ENCODE measurements at places on chromosomes 1 and 21.

GRCh38 chr1:29395736-29396437, 159.6 kb downstream of the PTPRU start:
- DNase-seq = no peak

- no peak for DNase-seq
Observed at GRCh38 chr1:202038688-202039346, 28.4 kb downstream of the ELF3 start.

DNA sequence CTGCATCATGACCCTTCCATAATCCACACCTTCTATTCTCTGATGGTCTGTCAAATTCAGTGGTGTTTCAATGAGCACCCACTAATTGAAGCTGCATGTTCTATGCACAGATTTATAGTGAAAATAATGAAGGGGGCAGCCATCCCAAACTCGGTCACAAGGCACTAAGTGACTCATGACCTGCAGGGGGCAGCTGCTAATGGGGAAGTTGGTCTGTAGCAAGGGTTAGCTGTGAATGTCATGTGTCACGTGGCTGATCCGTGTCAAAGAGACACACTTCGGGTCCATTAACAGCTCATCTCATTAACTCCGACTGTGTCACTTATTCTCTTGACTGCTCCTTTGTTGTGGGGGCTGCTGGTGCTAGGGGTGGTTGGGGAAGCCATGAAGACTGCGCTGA, 306.6 kb downstream of the PCP4 start:
- peak; percentile 59 for DNase-seq

DNA sequence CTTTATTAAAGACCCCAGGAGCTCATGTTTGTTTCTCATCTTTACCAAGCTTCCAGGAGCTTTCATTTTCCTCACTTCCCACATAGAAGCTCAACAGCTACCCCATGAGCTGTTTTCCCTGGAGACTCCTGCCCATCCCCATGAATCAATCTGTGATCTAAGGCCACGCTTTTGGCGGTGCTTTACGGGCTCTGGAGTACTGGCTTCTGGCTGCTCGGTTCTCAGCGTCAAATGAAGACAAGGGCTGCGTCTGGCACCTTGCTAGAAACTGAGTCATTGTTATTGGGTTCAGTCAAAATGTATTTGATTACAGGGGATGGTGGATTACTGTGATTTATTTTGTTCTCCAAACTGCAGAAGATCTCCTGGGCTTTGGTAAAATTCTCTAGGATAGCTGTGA, 39.9 kb downstream of the ACP6 start:
- no peak for DNase-seq

DNA sequence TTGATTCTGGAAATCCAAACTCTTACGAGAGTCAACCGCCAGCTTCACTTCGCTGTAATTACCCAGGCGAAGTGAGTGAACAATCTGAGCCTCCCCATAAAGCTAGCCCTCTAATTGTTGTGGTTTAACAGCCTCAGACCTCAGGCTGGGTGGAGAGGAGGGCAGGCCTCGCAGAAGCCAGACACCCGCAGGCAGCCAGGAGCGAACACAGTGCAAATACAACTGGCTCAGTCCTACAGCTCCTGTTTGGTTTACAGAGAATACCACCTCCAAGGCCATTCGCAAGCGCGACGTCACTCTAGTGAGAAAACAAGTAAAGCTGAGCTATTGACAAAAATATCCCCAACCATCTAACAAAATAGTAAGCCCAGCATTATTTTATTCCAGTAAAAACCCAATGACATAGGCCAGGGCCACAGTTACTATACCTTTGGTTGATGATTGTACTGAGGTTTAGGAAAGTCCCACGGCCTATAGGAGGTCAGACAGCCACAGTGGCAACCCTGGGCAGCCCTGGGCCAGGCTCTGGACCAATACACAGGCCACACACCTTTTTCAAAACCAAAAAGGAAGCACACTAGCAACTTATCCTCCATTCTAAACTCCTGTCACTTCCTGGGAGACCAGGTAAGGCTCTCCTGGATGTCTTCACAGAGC, 163.3 kb downstream of the ETS2 start:
- DNase-seq = no peak

DNA sequence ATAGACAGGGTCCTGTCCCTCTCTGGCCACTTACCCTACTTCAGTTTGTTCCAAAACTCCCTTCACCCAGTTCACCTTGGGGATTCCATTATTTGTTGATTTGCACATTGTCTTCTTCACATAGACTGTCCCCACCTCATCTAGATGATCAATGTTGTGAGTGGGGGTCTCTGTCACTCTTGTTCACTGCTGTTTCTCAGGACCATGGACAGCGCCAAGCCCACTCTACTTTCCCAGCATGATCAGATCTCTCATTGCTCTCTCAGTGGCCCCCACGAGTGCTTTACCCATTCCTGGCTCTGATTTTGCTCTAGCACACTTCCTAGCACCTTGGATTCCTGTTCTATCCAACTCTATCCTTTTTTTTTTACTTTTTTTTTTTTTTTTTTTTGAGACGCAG, 45.4 kb upstream of the IGSF21 start:
- peak; percentile 70 for DNase-seq

DNA sequence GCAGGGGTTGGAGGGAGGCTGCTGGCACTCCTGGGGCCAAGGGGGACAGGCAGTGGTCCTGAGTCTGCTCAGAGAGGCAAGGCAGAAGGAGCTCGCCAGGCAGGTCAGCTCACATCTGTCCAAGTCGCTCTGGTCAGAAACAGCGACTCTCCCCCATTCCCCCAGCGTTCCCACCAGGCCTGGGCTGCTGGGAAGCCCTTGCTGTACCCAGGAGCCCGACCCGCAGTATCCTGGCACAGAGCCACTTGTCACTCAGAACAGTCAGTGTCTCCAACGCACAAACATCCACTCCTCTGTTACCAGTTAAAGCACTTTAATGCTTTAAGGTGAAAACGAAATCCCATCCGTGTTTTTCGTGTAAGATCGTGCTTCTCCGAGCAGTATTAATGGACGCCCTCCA, 16.6 kb upstream of the CCDC27 start:
- DNase-seq = no peak

GRCh38 chr1:209652121-209652735, at the start of gene LAMB3:
Gene LAMB3, minus strand, starts transcription at chr1:209652425. Its CDS starts 1,481 bp downstream, at chr1:209650944.
- DNase-seq = peak; percentile 39

DNA sequence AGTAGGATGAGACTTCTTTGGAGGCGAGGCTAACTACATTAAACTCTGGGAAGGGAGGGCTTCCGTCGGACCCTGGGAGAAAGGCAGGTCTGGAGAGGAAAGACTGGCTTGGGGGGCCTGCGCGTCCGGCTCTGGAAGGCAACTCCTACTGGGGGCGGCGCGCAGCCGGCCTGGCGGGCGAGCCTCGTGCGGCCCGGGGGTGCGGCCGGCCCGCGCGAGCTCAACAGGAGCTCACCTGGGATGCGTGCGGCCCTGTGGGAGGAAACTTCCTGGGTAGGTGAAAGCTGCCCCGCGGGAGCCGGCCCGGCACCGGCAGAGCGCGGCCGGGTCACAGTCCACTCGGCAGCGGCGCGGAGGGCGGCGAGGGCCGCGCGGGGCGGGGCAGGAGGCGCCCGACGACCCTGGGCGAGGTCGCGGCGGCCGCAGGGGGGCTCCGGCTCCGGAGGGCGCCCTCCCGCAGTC, 449 bp downstream of the EPS15 start:
- DNase-seq = no peak

DNA sequence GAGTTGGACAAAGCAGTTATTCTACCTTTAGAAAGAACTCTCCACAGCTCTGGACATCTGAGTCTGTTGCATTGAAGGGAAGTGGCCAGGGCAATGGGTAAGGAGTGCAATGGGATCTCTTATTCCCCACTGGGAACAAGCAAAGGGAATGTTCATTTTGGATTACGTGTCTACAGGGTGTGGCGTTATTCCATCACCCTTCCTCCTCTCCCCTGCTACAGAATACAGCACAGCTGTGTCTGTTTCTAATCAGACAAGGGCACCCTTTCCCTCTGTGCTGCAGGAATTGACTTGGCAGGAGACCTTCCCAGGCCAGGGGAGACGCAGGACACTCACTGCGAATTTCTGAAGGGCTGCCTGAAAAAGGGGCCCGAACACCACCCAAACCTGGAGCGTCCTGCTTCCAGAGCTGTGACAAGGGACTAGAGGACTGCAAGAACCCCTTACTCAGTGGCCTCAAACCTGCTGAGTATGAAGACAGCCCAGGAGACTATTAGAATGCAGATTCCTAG, 163.6 kb upstream of the RAB4A start:
- no peak for DNase-seq

GRCh38 chr1:46056325-46056724, 76.1 kb downstream of the PIK3R3 start:
- DNase-seq = no peak

- DNase-seq = no peak
Observed at GRCh38 chr1:153991151-153991630, 629 bp downstream of the RPS27 start.

DNA sequence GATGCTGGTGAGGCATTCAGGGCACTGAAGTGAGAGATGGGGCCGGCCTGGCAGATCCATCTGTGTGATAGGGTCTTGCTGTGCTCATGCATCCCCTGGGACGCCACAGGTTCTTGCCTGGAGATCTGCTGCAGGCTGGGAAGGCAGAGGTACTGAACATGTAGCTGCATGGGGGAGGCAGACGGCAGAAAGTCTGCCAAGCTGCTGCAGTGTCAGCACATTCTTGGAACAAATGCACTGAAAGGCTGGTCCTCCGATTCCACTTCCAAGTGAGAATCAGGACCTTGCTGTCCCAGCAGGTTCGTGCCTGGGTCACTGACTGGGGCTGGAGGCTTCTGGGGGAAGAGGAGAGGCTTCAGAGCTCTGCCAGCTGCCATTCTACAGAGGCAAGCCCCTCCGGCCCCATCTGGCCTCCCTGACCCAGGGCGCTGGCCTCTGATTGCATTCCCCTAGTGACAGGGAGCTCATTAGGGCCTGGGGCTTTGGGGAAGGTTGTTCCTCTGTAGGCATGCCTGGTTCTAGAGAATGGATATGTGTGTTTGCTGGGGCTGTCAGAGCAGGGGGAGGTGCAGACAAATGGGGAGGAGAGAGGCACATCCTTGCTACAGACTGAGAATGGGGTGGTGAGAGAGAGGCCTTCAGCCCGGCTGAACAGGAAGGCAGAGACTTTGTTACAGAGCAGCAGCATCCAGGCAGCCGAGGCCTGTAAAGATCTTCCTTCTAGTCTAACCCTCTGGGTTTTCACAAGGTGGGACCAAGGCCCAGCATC, 174.0 kb downstream of the TRABD2B start:
- DNase-seq = no peak

DNA sequence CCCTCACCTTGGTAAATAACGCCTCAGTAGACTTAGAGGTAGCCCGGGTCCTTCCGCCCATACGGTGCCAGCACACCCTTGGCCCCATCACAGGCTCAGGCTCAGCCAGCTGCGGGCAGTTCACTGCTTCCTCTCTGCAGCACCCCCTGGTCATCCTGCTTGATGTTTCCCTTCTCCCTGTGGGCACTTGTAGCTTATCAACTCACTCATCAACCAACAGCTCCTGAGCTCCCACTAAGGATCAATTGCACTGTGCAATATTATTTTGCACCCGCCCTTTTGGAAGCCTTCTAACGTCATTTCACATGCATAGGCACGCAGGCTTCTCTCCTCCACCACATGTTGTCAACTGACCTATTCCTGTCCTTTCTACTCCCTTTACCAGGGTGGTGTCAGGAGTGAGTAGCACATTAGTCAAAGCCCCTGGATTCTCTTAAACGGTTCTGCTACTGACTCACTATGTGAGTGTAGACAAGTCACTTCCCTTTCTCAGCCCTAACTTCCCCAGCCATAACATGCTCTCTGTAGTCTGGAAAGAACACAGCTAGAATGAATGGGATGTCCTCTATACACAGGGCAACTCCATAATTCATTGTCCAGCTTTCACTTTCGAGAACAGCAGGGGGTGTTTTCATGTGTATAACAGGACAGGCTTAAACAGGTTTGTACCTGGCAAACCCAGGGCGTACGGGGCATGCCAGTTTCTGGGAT, 47.1 kb upstream of the IRF2BP2 start:
- DNase-seq = no peak

GRCh38 chr1:96365076-96365475, 356.5 kb upstream of the PTBP2 start:
- no peak for DNase-seq

GRCh38 chr1:232982238-232982944, 32.0 kb downstream of the NTPCR start:
- peak; percentile 29 for DNase-seq

GRCh38 chr21:35244514-35244913, 195.4 kb upstream of the RUNX1 start:
- DNase-seq = no peak

GRCh38 chr1:188194916-188195315, 1366.2 kb downstream of the PLA2G4A start:
- DNase-seq = no peak

DNA sequence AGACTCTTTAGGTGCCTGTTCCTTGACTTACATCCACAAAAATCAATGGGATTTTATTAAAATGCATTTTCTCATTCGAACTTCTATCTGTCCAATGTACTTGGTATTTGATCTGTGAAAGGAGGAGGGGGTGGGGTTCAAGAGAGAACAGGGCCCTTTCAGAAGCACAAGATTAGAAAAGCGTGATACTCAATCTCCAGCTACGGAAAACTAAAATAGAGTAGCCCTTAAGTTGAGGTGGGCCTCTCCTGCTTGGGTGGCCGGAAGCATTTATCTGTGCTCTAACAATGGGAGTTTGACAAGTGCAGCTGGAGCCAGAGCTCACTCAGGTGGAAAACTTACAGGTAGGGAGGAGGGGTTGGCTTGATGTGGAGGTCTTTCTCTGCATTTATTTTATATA, 462 bp upstream of the RXRG start:
- DNase-seq = no peak
